Activated CD4-positive, alpha-beta T cell treated with anti-CD3 and anti-CD28 coated beads for 1 hour (primary cell): ENCODE measurements at places on chromosomes 6 and 20.

DNA sequence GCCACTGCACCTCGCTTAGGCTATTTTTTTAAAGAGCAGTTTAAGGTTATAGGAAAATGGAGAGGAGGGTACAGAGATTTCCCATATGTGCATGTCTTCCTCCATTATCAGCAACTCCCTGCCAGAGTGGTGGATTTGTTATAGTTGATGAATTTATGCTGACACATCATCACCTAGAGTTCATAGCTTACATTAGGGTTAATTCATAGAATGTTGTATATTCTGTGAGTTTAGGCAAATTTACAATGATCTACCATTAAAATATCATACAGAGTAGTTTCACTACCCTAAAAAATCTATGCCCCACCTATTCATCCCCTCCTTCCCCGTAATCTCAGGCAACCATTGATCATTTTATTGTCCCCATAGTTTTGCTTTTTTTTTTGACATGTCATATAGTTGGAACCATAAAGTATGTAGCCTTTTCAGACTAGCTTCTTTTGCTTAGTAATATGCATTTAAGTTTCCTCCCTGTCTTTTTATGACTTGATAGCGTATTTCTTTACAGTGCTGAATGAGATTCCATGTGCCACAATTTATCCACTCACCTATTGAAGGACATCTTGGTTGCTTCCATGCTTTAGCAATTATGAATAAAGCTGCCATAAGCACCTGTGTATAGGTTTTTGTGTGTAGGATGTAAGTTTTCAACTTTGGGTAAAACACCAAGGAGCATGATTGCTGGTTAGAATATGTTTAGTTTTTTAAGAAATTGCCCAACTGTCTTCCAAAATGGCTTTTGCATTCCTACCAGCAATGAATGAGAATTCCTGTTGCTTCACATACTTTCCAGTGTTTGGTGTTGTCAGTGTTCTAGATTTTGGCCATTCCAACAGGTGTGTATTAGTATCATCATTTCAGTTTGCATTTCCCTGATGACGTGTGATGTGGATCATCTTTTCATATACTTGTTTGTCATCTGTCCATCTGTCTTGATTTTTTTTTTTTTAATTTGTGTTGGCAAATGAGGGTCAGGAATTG lies 60.2 kb downstream of the NCOA3 start:
- no peak for DNase-seq

GRCh38 chr6:46452312-46452917 lies 38.8 kb downstream of the RCAN2 start:
- no peak for DNase-seq

DNA sequence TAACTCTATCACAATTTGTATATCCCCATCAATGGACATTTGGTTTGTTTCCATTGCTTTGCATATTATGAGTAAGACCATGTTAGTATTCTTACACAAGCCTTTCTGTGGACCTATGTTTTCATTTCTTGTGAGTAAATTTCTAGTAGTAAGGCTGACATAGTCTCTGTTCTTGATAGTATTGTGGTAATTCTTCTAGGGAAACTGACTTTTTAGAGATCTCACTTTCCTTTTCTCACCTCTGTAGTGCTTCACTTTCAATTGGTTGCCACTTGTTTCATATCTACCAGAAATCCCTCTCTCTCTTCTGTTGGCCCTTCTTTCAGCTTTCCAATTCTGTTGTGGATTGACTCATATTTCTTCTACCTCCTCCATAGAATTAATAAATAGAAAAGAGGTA lies 8.5 kb downstream of the ISM1 start:
- no peak for DNase-seq

GRCh38 chr6:21384216-21384615 lies 209.3 kb upstream of the SOX4 start:
- DNase-seq, result no peak

- no peak for DNase-seq
These were observed 47.7 kb downstream of the ATXN1 start for GRCh38 chr6:16713597-16713996.
